ENCODE measurements at places on chromosomes 6 and 20.

GRCh38 chr6:52326540-52327364 is 35.2 kb upstream of the PAQR8 start:
- DNase-seq, result no peak

DNA sequence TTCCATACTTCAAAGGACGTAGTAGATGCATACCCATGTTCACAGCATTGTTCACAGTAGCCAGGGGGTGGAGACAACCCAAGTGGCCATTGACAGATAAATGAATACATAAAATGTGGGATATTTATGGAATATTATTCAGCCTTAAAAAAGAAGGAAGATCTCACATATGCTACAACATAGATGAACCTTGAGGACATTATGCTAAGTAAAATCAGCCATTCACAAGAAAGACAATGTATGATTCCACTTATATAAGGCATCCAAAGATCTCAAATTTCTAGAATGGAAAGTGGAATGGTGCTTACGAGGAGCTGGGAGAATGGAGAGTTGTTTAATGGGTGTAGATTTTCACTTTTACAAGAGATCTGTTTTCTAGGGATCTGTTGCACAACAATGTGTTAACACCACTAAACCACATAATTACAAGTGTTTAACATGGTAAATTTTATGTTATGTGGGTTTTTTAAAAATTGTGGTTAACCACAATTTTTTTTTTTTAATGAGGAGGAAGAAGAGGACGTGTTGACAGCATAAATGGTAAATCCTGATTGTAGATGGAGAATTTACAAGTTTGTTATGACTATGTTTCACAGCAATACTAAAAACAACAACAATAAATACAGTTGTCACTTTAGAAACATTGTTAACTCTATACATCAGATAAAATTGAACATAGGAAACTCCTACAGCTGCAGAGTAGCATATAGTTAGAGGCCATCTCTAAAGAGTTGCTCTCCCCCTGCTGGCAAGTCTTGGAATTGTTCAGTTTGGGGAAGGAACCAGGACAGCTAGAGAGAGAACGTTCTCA is 41.6 kb downstream of the CCN2 start:
- peak; percentile 69 for DNase-seq

DNA sequence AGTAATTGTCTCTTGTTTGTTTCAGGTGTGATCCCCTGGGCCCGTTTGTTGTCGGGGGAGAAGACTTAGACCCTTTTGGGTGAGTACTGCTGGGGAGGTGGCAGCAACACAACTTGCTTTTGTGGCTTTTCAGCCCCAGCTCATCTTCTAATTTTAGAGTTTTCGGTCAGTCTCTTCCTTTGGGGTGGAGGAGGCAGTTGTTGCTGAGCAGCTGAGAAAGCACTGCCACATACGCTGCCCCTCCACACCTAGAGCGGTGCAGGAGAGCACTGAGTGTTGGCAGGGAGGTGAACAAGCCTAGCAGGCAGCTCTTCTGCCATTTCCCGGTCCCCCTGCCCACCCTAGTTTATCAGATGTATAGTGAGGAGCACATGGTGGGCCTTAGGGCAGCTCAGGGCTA is 21.7 kb downstream of the TMEM74B start:
- DNase-seq, result no peak

DNA sequence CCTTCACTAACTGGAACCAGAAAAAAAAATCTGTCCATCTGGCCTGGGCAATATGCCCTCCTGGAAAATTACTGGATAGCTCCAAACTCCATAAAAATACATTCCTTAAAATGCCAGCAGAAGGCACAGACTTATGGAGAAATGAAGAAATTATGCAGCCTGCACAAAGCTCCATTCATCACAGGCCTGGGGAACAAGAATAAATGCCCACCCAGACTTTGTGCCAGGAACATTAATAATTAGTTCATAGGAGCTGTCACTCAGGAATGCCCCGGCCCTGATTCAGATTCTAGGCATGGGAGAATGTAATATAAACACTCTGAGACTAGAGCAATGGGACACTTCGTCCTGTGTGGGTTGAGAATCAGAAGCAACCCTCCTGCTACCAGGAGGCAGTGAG is 199.3 kb downstream of the OTOR start:
- DNase-seq, result no peak

- no peak for DNase-seq
Observed at GRCh38 chr6:75572072-75572471, 29.6 kb upstream of the SENP6 start.

GRCh38 chr6:6825193-6825784 is 236.8 kb downstream of the LY86 start:
- no peak for DNase-seq

DNA sequence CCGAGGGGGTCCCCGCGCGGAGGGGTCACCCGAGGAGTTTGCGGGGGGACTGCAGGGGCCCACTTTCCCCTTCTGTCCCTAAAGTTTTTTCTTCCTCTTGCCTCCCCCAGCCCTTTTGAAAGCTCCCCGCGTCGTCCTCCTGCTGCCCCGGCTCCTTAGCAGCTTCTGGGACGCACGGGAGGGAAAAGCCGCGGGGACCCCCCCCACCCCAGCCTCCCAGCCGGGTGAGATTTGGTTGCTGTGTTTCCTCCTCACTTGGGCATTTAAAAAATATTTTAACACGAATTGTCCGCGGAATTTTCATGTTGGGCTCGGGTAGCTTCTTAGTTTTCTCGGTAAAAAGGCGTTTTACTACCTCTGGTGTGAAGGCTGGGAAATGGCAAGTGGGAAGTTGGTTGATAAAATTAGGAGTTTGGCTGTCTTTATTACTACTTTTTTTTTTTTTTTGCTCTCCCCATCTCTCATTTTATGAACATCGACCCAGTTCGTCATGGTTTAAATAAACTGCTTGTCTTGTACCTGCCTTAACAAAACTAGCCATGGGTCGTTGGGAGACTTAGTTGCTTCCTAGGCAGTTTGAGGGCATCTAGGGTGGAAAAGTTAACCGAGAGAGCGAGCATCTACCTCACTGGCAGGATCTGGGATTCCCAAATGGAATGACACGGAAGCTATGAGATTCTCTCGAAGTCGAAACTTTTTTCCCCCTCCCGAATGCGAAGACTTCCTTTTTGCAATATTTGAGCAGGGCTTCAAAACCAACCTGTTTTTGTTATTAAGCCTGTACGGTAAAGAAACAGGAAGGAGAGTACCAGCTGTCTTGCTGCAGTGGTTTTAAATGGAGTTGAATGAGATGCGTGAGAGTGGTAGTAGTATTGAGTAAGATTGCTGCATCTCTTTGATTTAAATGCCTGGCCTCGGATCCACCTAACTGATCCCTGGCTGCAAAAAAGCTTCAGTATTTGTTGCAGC is 868 bp downstream of the NCOA3 start:
- DNase-seq, result no peak

GRCh38 chr6:5782783-5783547 is 223.8 kb downstream of the NRN1 start:
- DNase-seq, result peak; percentile 87

- DNase-seq, result no peak
Observed at GRCh38 chr6:167683028-167683862, 143.5 kb upstream of the AFDN start.

DNA sequence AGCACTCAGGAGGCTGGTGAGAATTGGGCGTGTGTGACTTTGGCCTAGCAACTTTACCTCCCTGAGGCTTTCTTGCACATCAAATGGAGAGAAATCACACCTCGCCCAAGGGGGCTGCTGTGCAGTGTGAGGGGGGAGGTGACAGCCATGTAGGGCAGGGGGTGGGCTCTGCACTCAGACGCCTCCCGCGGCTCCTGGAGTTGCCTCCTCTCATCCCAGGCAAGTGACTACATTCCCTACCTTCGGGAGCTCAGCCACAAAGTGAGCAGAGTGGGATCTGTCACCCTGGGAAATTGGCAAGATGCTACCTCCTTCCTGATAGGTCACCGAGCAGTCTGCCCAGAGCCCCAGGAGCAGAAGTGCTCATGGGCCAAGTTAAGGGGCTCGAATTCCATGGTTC is 56.0 kb downstream of the GCNT2 start:
- DNase-seq, result no peak

GRCh38 chr20:23293689-23294088 is 56.9 kb upstream of the NXT1 start:
- no peak for DNase-seq

GRCh38 chr20:20391766-20392165 is 23.9 kb downstream of the INSM1 start:
- DNase-seq, result no peak

- DNase-seq, result no peak
Observed at GRCh38 chr6:38579010-38579628, 60.6 kb downstream of the BTBD9 start.

GRCh38 chr20:29297411-29298270 is 1959.8 kb upstream of the DEFB115 start:
- DNase-seq, result no peak

- no peak for DNase-seq
Observed at GRCh38 chr20:18702736-18703135, 110.8 kb upstream of the SCP2D1 start.

GRCh38 chr6:36781669-36782068 is 57.6 kb downstream of the CPNE5 start:
- no peak for DNase-seq

- peak; percentile 72 for DNase-seq
Observed at GRCh38 chr6:151313066-151313491, 73.3 kb downstream of the AKAP12 start.

- peak; percentile 56 for DNase-seq
Observed at GRCh38 chr6:106973018-106973835, 1.3 kb downstream of the CD24 start.

- no peak for DNase-seq
Observed at GRCh38 chr6:123780021-123780420, 23.6 kb upstream of the NKAIN2 start.

DNA sequence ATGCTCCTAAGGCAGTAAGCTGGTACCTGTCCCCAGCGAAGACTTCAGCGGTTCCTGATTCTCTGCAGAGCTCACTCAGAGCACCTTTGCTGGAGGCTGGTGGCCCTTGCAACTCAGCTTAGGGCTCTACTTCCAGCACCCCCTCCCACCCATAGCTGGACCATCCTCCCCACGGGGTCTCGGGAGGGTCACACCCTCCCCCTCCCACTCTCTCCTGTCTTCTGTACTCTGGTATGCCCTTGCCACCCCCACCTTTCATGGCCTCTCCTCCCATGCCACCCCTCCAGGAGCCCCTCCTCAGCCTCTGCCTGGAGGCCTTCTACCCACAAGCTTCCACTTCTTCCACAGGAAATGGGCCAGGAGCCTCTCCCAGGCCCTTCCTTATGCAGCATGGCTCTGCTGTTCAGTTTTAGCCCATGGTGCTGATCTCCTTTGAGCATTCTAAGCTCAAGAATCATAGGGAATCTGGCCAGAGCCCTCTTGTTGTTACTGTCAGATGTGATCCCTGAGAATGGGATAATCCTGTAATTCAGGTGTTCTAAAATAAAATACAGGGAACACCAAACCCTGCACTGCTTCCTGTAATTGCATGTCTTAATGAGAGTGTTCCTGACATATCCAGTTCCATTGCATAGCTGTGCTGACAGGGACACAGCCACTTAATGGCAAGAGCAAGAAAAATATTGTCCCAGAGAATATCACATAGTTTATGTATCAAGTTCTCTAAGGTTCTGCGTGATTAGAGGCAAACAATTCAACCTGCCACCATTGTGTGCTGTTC is 142.1 kb downstream of the SYNDIG1 start:
- no peak for DNase-seq

- no peak for DNase-seq
Observed at GRCh38 chr20:61989741-61990140, 75.9 kb downstream of the TAF4 start.

DNA sequence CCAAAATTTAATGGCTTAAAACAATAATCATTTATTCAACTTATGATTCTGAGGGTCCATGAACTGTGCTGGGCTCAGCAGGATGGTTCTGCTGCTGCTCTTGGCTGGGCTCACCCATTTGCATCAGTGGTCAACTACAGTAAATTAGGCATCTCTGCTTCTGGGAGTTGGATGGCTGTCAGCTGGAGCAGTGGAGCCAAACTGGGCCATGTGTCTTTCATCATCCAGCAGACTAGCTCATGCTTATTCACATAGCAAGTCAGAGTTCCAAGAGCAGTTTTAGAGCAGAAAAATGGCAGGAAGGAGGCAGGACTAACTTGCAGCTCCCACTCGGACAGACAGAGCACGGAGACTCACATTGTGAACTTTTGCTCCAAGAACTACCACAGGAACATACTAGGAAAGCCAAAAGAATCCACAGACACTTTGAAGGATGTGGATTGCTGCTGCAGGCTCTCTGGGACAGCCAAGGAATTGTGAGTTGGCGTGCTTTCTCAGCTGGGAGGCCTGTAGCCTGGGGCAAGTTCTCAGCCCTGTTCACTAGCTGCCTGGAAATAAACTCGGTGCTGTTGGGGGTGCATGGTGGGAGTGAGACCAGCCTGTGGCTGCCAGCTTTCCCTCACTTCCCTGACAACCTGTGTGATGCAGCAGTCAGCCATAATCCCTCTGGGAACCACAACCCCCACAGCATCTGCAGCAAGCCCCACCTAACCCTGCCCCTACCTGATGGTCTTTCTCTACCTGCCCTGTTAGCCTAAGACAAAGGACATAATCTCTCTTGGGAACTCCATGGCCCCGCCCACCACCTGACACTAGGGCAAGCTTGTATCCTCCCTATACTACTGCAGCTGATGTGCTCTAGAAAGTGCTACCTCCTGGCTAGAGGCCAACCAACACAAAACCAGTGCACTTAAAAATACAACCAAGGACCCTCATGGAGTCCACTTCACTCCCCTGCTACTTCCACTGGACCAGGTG is 129.0 kb downstream of the JPH2 start:
- DNase-seq, result peak; percentile 7

GRCh38 chr6:154223296-154223695 is 133.3 kb downstream of the IPCEF1 start:
- DNase-seq, result no peak

GRCh38 chr6:149473080-149474052 is 11.4 kb downstream of the ZC3H12D start:
- no peak for DNase-seq

GRCh38 chr6:131979515-131980337 is 28.6 kb upstream of the CCN2 start:
- no peak for DNase-seq

DNA sequence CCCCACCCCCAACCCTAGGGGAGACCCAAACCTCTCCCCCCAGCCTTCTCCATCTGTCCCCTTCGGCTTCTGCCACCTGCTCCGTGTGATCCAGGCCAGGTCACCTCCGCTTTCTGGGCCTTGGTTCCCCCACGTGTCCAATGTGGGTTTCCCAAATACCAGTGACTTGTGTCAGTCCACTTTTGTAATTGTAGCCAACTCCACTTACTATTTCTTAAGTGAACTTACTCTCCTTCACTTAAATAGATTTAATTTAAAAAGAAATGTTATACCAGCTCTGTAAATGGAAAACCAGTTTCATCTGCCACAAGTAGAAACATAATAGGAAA is 10.0 kb upstream of the FAM110A start:
- DNase-seq, result no peak

DNA sequence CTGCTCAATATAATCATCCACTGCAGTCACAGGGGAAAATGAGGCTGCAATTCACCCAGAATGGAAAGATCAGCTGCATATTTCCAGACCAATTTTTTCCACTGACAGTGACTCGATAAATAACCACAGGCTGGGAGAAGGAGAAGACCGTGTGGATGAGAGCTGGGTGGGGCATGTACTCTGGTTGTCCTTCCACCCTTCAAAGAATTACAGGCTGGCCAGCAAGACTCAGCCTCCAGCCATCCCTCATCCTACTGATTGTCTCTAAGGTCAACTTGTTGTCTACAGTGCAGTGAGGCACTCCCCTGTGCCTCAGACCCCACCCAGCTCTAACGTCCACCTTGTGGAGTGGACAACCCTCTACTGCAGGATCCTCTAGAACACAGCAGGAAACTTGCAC is 14.5 kb upstream of the MAS1 start:
- DNase-seq, result no peak

- DNase-seq, result peak; percentile 66
Observed at GRCh38 chr6:34992376-34992775, 103.3 kb downstream of the ANKS1A start.

Measured in NCI-H1105 (cell line).